ENCODE measurements at places on chromosomes 16 and 17.

DNA sequence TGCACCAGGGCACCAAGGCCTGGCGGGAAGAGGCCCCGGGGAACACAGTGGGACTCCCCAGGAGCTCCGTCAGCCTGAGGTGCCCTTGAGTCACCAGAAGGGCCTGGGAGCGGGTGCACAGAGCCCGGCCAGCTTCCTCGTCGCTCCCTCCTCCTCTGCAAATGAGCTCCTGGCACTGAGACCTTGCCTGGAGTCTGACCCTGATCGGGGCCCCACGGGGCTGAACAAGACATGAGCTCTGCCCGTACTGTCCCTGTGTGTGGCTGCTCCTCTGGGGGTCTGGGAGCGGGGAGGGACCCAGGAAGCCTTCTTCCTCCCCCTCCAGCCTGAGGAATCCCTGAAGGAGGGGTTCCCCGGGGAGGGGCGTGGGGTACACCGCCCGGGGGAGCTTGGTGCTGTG, 36.4 kb upstream of the SSTR5 start:
- DNase-seq: no peak

DNA sequence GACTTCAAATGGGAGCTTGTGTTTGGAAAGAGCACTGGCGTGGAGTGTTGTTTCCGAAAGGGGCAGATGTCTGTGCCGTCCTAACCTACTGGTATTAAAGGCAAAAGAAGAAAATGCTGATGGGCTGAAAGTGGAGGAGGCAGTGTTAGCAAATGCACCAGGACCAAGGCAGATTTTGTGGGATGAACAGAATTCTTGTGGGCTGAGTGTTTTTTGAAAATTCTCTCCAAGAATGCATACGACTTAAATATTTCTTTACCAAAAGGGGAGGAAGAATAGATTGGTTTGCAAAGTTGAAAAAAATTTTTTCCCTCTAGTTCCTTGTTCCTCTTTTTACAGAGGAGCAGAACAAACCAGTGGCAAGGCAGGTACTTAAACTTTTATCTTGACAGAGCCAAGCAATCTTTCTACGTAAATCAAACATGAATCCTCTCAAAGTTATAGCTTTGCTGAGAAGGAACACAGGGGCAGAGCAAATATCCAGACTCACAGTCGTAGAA, 16.8 kb downstream of the MARCHF10 start:
- no peak for DNase-seq

DNA sequence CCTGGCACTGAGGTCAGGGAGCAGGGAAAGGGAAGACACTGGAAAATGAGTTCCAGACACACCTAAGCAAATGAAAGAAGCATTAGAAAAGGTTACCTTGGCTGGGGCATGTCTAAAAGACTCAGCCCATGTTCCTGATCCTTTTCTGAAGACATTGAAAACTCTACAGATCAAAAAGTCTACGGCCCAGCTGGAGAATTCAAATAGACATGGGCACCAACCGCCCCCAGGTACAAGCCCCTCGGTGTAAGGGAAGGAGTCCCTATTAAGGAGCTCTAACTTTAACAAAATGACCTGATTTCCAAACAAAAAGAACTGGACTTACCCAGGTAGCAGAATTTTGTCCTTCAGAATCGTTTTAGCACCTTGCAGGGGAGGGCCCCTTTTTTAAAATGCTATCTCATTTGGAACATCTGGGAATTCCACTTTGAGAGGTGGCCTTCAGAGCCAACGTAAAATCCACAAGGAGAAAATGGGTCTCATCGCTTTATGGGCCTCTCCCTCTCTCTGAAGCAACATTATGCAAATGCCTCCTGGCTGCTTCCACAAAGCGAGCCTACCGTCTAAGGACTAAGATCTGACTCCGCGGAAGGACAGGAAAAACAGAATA, 43.6 kb upstream of the RBFOX3 start:
- no peak for DNase-seq

- DNase-seq: no peak
Measured at GRCh38 chr17:52143542-52143941, 15.0 kb downstream of the CA10 start.

DNA sequence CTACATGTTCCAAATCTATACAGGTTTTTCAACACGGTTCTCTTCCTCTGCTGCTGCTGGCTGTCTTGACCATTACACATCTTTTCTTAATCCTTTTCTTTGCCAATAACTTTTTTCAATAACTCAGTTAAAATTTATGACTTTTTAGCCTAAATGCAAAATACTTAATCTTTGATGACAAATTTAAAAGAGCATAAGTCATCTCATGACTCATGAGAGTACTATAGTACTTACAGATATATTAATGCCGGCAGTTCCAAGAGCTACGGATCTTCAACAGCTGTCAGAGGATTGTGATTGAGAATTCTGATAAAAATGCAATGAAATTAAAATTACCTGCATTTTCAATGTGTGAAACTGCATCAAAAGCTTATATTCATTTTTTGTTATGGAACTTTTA, 105.5 kb downstream of the KPNA2 start:
- no peak for DNase-seq
